ENCODE measurements at places on chromosomes 2 and 18. TPM values are rescaled to one million over a fixed set of nuclear protein-coding genes. Genes with fewer than 3 reads are reported as not detected.
A peak's percentile ranks its signal among the peaks of the same experiment; 100 is the strongest.

DNA sequence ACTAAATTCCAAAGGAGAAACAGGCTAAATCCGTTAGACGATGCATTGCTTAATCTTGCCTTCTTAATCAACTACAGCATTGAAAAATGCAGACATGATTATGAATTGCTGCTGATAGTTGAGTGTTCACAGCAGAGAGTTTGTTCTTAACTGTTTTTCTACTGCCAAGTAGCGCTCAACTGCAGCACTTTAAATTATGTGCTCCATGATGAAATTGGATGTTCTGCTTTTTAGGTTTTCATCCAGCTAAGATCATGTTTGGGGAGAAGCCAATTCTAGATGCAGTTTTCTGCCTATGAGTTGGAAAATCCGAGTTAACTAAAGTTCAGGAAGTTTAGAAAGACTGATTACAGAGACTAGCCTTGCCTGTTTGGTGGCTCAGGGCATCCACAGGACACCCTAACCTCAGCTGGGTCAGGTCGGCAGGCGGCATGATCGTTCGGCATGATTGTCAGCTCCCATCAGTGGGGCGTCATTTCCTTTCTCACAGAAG, 119.4 kb upstream of the PIEZO2 start:
- no peak for DNase-seq

DNA sequence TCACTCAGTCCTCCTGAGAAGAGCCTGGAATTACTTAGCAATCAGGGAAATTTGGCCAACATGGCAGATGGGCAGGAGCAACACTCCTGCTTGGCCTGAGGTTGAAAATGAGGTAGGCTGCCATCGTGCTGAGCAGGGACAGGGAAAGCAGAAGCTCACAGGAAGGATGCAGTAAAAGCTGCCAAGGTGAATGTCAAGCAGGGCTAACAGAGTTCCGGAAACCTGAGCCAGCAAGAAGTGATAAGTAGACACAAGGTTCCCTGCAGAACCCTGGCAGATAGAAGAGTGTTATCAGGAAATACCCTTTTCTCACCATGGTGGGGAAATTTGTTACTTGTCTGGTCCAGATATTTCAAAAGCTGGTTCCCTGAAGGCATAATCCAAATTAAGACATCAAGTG, 454.3 kb upstream of the MEX3C start:
- no peak for DNase-seq

The CELF4 gene
- total RNA-seq = not detected

The EN1 gene
- not detected for total RNA-seq

GRCh38 chr2:26938399-26939118, 31.9 kb upstream of the MAPRE3 start:
- no peak for DNase-seq

- DNase-seq = peak; percentile 71
Observed at GRCh38 chr2:71070294-71071093, 2.0 kb downstream of the NAGK start.

The NAT8 gene
- total RNA-seq = not detected

DNA sequence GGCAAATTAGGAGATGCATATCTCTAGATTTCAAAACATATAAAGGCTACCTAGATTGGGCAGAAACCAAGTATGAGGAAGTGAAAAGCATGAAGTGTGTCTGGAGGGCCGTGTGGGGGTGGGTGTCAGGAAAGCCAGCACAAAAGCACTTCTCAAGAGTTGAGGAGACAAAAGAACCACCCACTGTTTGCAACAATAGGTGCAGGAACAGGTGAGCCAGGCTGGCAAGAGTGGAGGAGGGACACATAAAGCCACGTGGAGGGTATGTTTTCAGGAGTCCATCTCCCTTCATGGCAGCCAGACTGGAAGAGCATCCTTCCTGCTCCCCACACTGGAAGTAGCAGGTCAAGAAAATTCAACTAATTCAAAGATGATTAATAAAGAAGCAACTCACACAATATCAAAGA, 96.4 kb downstream of the CERS6 start:
- peak; percentile 77 for DNase-seq

- DNase-seq = peak; percentile 60
Observed at GRCh38 chr2:219457784-219458369, 23.2 kb downstream of the SPEG start.

DNA sequence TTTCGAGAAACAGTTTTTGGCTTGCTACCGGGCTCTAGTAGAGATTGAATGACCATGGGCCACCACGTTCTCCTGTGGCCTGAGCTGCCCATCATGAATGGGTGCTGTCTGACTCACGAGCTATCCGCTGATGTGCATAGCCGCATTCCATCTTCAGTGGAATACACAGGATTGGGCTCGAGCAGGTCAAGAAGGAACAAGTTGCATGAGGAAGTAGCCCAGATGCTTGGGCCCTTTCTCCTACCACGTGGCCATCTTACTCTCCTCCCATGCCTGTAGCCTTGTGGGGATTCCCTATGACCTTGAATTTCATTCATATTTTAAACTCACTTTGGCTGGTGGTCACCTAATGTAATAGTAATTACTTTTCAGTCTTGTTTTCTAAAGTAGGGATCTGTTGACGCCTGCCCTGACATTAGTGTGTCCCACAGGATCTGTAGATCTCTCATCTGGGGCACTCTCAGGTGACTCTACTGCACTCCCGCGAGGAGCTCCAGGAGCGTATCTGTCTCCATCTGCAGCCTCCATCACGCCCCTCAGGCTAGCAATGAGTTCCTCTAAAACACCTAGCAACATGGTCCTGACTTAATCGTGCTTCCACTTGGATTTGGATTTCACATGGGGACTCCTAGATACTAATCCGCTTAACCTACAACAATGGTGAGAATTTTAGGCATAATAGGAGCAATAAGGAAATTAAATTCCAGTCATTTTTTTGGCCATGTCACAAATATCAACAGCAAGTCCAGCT, 67.8 kb downstream of the PSMG2 start:
- no peak for DNase-seq

GRCh38 chr18:34697891-34698290, 12.2 kb upstream of the DTNA start:
- no peak for DNase-seq

GRCh38 chr18:48034651-48035555, 104.4 kb upstream of the SMAD2 start:
- DNase-seq = no peak

DNA sequence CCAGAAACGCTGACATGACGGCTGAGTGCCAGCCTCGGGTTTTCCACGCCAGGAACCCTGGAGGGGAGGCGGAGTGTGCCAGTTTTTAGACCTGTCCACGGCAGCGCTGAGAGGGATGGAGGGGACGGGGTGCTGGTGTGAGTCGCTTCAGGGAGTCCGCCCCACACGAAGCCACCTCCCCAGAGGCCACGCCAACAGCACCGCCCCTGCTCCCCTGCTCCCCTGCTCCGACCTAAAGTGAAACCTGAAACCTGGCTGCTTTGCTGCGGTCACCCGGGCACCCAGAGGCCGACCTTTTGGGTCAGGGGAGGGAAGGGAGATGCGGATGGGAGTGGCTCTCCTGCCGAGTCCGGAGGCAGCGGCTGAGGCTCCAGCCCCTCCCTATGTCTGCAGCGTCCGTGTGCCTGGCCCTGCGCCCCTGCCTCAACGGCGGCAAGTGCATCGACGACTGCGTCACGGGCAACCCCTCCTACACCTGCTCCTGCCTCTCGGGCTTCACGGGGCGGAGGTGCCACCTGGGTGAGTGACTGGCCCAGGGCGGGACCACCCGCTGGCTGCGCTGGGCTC, 38.1 kb downstream of the SNED1 start:
- no peak for DNase-seq

DNA sequence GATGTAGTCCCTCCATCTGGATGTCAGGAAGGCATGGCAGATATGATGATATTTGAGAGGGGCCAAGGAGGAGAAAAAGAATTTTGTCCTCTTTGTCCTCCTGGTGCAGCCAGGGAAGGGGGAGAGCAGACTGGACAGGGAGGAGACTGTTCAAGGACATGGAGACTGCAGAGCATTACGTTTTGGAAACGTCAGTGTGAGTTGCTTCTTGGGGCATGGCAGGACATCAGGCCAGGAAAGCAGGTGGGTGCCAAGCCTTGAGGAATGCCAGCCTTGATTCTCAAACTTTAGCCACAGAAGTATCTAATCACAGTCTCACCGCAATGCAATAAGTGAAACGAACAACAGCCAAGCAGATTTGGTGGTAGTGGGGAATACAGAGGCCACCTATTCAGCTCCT, 66.2 kb downstream of the BMP10 start:
- DNase-seq = no peak

The TMEM198 gene
- 6.6 TPM for total RNA-seq

The SMCHD1 gene
- total RNA-seq = 136 TPM

- no peak for DNase-seq
Observed at GRCh38 chr18:42508683-42509296, 553.8 kb downstream of the PIK3C3 start.

- DNase-seq = no peak
Observed at GRCh38 chr2:53886406-53887280, 26.9 kb upstream of the GPR75 start.

The RAB31 gene
- total RNA-seq = not detected

- DNase-seq = peak; percentile 69
Observed at GRCh38 chr2:105798595-105798994, 53.9 kb downstream of the NCK2 start.

GRCh38 chr18:8006979-8007378, 439.9 kb downstream of the PTPRM start:
- no peak for DNase-seq

The SOCS6 gene
- total RNA-seq = not detected

The FN1 gene
- 1.3 TPM for total RNA-seq

GRCh38 chr2:161088658-161089350, 71.4 kb upstream of the TANK start:
- peak; percentile 37 for DNase-seq

The ELOA2 gene
- not detected for total RNA-seq

- no peak for DNase-seq
Observed at GRCh38 chr2:159053161-159054031, 85.0 kb downstream of the TANC1 start.

- no peak for DNase-seq
Observed at GRCh38 chr18:5966514-5966913, 71.2 kb upstream of the TMEM200C start.

- DNase-seq = no peak
Observed at GRCh38 chr18:75915941-75916623, 488.6 kb upstream of the SMIM21 start.

The HJURP gene
- total RNA-seq = 122 TPM

The GPN1 gene
- total RNA-seq = 42.2 TPM

- DNase-seq = no peak
Observed at GRCh38 chr2:14563324-14563723, 69.2 kb upstream of the LRATD1 start.

The TRIM54 gene
- 18.8 TPM for total RNA-seq

The NTSR2 gene
- not detected for total RNA-seq

The LCT gene
- 0.09 TPM for total RNA-seq

DNA sequence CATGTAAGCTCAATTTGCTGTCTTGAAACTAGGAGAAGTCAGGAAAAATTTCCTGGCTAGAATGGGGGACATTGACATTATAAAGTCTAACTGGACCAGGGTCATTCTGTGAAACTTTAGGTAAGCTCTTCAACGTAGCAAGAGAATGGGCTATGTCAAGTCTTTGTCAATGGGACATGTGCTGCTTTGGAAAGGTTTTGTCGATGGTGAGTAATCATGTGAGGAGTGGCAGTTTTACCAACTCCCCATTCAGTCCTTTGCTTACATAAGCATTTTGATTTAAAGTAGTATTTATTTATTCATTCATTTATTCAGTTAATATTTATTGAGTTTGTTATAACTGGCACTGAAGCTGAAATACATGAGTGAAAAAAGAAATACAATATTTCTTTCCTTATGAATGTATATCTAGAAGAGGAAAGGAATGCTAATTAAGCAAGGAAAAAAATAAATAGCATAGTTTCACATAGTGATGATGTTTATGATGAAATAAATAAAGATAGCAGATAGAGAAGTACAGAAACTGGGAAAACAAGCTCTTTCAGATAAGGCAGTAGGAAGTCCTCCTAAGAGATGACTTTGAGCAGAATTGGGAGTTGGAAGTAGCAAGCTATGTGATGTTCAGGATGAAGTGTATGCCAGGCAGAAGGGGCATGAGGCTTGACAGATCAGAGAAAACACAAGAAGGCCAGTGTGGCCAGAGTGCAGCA, 25.4 kb upstream of the RAB27B start:
- no peak for DNase-seq

DNA sequence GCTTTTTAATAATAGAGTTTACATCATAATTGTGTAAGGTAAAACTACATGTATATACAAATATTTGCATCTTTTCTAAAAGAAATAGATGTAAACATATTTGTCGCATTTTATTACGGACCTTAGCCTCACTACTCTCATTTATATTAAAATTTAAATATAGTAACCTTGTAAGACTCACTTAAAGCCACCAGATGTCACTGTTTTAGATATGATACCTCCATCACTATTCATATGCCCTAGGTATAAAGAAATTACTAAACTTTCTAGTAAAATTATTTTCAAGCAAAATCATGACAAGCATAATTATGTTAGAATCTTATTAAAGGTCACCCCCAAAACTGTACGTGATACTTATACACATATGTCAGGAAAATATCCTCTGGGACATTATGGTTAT, 674.3 kb upstream of the REG3G start:
- peak; percentile 35 for DNase-seq

GRCh38 chr18:61833387-61833786, 59.4 kb downstream of the RNF152 start:
- no peak for DNase-seq

- peak; percentile 25 for DNase-seq
Observed at GRCh38 chr2:218438596-218438995, 19.7 kb downstream of the VIL1 start.

The CD28 gene
- total RNA-seq = 44.6 TPM

GRCh38 chr2:29848566-29849310, 72.6 kb downstream of the ALK start:
- no peak for DNase-seq

- DNase-seq = no peak
Observed at GRCh38 chr2:113376253-113376912, 61.1 kb upstream of the ZNG1B start.

DNA sequence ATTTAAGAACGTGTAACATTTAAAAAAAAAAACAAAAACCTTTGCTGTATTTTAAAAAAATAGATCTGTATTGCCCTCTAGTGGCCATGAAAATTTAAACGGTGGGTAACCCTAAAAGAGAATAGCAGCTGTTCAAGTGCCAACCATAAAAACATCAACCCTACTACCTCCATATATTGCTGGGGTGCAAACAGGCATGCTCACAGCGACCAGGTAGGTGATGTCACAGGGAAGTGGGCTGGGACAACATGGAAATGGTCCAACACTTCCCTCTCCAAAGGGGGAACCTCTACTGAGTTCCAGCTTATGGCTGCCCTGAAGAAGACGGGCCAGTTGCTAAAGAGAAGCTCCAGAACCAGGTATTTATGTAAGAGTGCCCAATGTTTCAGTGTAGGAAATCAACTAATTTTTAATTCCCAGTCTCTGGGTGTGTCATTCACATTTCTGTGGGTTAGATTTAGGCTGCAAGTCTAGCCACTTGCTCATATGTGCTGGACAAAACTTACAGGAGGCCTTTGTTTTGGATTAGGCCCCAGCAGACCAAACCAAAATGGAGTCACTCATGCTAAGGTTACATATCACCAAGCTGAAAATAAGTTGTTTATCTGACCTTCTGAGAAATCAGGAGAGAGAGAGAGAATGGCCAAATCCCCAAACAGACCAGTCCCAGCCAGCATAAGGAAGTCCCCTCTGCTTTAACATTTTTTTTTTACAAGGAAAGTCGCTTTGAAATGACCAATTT, 54.5 kb downstream of the SKA1 start:
- peak; percentile 32 for DNase-seq
